Caco-2 (cell line): ENCODE measurements at places on chromosomes 1 and 21. TPM values are rescaled to one million over a fixed set of nuclear protein-coding genes. Genes with fewer than 3 reads are reported as not detected.
A peak's percentile ranks its signal among the peaks of the same experiment; 100 is the strongest.

GRCh38 chr1:118223426-118223825 lies 38.4 kb upstream of the SPAG17 start:
- DNase-seq: peak; percentile 44

The FMOD gene
- total RNA-seq: 32.6 and 36.3 TPM in 2 replicates

DNA sequence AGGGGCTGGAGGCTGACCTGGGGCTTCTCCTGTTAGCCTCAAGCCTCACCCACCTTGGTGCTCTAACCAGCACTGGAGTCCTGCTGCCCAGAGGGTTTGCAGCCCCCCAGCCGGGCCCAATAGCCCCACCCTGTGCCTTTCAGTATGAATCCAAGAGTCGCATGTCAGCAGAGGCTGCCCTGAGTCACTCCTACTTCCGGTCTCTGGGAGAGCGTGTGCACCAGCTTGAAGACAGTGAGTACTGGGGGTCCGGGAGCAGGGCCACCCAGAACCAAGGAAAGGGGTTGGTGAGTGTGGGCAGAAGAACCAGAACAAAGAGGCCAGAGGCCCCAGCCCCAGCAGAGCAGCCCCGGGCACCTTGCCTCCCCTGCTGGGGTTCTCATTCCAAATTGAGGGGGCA lies 25.6 kb downstream of the CDK18 start:
- DNase-seq: no peak

- DNase-seq: no peak
These were observed 88.3 kb downstream of the RPE65 start for GRCh38 chr1:68361346-68361910.

DNA sequence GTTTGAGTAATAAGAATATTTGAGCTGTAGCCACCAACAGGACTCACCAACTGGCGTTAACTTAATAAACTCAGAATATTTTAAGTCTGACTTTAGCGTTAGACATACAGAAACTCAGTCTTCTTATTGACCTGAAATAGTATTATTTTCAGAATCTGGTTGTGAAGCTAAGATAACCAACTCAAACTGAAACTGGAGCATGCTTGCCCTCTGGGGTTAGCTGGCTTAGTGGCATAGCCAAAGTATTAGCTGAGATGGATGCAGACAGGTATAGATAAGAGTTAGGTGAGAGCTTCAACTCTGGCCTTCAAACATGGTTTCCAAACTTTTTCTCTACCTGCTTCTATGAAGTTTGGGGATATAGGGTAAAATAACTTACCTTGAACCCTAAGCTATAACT lies 40.5 kb downstream of the AMY1C start:
- no peak for DNase-seq

GRCh38 chr1:232695621-232696385 lies 65.9 kb upstream of the SIPA1L2 start:
- no peak for DNase-seq

The DNALI1 gene
- 0.21 and 0.27 TPM in 2 replicates for total RNA-seq

The USP25 gene
- total RNA-seq: 44.3 and 46.7 TPM in 2 replicates

- no peak for DNase-seq
These were observed 69.4 kb downstream of the DEGS1 start for GRCh38 chr1:224252479-224252878.

DNA sequence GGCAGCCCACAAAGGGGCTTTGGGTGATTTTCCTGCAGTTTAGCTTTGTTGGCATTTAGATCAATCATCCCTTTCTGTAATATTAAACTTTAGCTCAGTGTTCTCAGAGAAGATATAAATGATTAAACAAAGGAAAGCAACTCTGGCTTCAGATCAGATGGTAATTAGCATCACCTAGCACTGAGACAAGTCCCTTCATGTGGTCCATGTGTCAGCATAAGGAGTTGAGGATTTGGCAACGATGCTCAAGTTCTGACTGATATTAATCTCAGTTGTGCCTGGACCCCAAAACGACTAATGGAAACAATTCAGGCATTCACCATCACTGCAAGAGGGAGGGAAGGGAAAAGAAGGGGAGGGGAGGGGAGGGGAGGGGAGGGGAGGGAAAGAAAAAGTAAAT lies 60.4 kb downstream of the SEC16B start:
- no peak for DNase-seq
